Activated CD4-positive, alpha-beta T cell treated with anti-CD3 and anti-CD28 coated beads, Interleukin-2, amount 10 ng/mL, durations not matched to agents 24 days and 14 days (primary cell): ENCODE measurements at places on chromosomes 1 and 21. TPM values are rescaled to one million over a fixed set of nuclear protein-coding genes. Genes with fewer than 3 reads are reported as not detected.

SLC30A7 gene
- 40.8 and 41.0 TPM in 2 replicates for total RNA-seq

GRCh38 chr1:64469977-64470664, at the start of gene CACHD1:
TSS of gene CACHD1 (plus strand) at chr1:64470129. CDS start at chr1:64470745, 616 bp downstream.
- peak; percentile 84 for DNase-seq

GRCh38 chr1:192904438-192904895, 95.6 kb downstream of the RGS2 start:
- no peak for DNase-seq

DNA sequence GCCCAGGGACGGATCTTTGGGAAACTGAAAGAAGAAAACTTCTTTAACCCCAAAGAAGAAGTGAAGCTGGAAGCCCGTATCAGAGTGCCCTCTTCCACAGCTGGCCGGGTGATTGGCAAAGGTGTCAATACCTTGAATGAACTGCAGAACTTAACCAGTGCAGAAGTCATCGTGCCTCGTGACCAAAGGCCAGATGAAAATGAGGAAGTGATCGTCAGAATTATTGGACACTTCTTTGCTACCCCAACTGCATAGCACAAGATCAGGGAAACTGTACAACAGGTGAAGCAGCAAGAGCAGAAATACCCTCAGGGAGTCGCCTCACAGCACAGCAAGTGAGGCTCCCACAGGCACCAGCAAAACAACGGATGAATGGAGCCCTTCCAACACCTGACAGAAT, 114.0 kb downstream of the NBPF12 start:
- no peak for DNase-seq

- no peak for DNase-seq
These were observed 156.2 kb downstream of the DENND1B start for GRCh38 chr1:197619008-197619640.

GRCh38 chr21:45074048-45074817, at the start of gene ADARB1:
TSS of gene ADARB1 (plus strand) at chr21:45074580. CDS start at chr21:45171657, 97,077 bp downstream.
- DNase-seq, result peak; percentile 91

GRCh38 chr1:34824817-34825454, 32.1 kb downstream of the GJA4 start:
- peak; percentile 43 for DNase-seq

DNA sequence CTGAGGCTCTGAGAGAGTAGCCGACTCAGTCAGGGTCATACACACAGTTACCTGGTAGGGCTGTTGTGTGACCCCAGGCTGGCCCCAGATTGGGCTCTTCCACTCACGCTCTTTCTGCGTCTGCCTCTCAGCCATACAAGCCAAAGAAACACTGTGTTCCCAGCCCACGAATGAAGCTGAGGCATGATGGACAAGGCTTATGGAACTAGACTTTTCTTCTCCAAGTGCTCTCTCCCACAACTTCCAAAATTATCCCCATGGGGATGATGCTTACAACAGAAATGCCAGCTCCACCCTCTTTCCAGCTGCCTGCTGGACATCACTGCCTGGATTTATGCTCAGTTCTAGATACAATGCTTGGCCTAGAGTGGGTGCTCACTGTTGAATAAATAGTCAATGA, 102.8 kb upstream of the JUN start:
- DNase-seq, result no peak
